Stimulated activated CD8-positive, alpha-beta memory T cell treated with anti-CD3 and anti-CD28 coated beads, Interleukin-12 subunit alpha, Interleukin-12 subunit beta, amount 100 ng/mL, for 1 hour (primary cell): ENCODE measurements at places on chromosomes 11 and 22.

DNA sequence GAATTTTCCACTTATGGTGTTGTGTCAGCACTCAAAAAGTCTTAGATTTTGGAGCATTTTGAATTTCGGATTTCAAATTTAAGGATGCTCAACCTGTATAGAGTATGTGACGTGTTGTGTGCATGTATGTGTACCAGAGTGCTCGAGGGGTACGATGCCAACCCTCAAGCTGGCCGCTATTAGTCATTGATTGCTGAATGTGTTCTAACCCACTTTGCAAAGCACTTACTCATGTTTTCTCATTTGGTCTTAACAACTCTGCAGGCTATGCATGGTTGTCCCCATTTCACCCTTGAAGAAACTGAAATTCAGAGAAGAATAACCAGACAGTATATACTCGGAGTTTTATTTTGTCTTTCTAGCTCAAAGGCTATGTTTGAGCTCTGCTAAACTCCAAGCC is 196.4 kb upstream of the TENM4 start:
- DNase-seq, result no peak

DNA sequence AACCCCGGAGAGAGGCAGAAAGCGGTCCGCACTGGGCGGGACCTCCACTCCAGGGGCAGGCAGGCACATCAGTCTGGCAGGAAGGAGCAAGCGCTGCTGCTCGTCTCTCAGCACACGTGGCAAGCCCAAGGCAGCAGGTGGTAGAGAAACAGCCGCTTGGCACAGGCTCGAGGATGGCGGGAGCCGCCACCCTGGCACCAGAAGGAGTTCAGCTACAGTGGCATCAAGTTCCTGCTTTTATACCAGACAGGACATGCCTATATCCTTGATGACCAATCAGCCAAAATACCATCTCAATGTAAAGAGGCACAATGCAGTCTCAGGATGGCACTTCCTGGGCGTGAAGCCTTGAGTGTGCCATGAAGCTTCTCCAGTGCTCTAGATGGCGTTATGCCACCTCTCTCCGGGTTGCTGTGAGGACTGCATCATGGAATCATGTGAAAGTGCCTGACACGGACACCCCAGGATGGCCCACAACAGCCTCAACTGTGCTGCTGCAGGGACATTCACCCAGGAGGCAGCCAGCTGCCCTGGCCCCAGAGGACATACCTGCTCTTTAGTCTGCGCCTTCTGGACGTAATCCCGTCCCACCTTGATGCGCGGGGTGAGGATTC is 64.8 kb downstream of the APOL1 start:
- DNase-seq, result no peak

DNA sequence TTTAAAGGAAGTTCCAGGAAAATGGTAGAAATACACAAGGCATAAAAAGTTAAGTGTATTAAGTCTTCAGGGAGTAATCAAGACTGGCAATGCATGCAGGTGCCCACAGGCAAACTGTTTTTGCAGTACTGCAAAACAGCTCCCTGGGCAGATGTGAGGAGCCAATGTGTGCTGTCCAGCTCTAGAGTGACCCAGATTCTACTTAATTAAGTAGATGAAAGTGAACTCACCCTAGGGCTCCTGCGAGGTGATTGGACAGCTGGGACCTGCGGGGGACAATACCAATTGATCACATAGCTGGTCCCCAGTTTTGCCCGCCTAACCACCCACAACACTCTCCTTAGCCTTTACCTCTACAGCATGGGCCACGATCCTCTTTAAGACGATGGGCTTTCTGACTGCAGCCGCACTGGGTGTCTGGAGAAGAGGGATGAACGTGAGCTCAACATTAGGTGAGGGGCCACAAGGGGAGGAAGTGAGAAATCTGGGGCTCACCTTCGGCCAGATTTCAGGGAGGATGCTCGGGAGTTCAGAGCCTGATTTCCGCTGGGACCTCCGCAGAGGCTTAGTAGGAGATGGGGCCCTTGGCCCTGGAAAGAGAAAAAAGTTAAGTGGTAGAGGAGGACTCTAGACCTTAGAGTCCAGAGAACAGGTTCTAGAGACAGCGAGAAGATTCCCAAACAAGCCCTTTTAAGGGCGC is 556 bp downstream of the CDCA5 start:
- no peak for DNase-seq

- DNase-seq, result no peak
Measured at GRCh38 chr11:126578021-126578420, 222.5 kb downstream of the ST3GAL4 start.

DNA sequence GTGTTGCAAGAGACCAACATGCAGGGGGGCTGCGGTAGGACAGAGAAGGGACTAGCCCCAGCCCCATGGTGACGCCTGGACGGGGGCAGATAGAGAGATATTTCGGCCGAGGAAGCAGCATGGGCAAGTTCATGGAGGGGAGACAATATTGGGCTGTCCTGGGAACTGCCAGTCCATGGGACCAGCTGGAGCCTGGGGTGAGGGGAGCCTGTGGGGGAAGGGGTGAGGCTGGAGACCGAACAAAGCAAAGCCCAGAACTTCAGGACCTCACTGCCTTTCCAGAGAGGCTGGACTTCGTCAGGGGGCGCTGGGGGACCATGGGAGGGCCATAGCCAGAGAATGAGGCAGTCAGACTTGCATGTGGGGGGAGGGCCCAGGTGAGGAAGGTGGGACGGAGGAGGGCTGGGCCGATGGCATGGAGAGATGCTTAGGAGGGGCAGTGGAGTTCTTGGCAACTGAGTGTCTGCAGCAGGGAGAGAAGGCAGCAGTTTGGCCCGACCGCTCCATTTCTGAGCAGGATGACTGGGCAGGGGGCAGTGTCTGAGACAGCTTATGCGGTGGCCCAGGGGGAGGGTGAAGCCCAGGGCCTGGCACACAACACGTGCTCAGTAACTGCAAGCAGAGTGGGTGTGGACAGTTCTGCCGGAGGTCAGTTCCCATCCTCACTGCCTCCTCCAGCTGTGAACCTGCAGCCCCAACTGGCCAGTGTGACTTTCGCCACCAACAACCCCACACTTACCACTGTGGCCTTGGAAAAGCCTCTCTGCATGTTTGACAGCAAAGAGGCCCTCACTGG is 712 bp downstream of the UPK3A start:
- DNase-seq, result no peak

- no peak for DNase-seq
Measured at GRCh38 chr11:35516403-35516802, 9.0 kb downstream of the PAMR1 start.

- DNase-seq, result no peak
Measured at GRCh38 chr22:27220339-27220738, 563.0 kb downstream of the MIAT start.

DNA sequence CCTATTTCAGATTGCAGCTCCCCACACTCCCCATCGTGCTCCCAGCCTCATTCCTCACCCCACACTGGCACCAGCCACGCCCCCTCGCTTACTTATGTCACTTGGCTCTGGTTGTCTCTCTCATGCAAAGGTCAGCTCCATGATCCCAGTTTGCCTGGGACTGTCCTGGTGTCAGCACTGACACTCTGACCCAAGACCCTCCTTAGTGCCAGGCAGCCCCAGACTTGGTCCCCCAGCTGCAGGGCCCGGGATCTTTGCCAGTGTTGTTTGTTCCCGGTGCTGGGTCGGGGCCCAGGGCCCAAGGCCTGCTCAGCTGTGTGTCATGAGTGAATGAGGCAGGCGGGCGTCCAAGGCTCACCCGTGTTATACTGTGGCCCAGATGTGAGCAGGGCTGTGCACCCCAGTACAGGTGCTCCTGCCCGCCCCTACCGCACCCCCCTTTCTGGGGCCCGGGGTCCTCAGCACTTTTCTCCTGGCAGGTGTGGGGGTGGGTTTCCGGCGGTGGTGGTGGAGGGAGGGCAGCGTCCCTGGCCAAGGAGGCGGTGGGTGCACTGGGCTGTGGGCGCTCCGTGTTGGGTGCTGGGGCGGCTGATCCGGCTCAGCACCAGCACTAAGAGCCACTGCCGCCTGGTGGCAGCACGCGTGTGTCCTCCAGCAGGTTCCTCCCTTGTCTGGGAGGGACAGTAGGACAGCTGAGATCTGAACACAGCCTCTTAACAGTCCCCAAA is 19.5 kb downstream of the IL17REL start:
- peak; percentile 61 for DNase-seq

DNA sequence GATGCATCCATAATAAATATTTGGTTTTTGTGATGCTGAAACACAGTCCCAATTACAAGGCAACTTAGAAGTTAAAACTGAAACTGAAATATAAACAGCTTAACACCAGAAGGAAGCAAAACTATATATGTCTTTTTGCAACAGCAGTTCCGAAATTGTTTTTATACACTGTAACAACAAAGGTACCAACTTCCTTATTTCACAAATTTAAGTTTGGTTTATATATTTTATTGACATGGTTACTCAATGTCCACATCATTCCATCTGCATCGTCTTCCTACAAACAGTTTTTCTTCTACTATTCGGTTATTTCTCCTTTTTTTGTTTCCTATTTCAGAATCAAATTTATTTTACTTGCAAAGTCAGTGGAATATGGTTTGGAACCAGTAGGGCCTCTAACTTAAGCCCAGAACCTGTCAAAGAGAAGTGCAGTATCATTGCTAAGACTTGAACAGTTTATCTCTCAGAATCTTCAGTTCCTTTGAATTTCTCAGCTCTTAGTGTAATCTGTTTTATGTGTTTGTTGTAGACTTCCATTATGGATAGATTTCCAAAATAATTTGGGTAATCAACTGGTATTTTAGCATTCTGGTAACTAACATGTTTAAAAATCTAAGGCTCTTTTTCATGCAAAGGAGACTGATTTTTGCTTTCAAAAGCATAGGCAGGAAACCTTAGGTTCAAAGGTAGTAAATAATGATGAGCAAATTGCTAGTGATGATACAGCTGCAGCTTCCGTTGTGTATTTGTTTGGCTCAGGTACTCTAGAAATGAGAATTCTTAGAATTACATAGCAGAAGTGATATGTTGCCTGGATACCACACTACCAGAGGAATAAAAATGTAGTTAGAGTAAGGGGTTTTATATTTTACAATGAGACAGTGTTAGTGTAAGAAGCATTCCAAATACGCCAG is 8.2 kb upstream of the HSPA8 start:
- no peak for DNase-seq

- DNase-seq, result no peak
Measured at GRCh38 chr22:38221908-38222796, 20.4 kb downstream of the MAFF start.

GRCh38 chr11:100969008-100969407 is 160.6 kb downstream of the PGR start:
- DNase-seq, result no peak

- DNase-seq, result no peak
Measured at GRCh38 chr11:123258877-123259276, 63.8 kb upstream of the CLMP start.

- DNase-seq, result no peak
Measured at GRCh38 chr22:36258701-36259614, 6.0 kb downstream of the APOL1 start.

- no peak for DNase-seq
Measured at GRCh38 chr11:83918476-83918875, 632.3 kb upstream of the CCDC90B start.

DNA sequence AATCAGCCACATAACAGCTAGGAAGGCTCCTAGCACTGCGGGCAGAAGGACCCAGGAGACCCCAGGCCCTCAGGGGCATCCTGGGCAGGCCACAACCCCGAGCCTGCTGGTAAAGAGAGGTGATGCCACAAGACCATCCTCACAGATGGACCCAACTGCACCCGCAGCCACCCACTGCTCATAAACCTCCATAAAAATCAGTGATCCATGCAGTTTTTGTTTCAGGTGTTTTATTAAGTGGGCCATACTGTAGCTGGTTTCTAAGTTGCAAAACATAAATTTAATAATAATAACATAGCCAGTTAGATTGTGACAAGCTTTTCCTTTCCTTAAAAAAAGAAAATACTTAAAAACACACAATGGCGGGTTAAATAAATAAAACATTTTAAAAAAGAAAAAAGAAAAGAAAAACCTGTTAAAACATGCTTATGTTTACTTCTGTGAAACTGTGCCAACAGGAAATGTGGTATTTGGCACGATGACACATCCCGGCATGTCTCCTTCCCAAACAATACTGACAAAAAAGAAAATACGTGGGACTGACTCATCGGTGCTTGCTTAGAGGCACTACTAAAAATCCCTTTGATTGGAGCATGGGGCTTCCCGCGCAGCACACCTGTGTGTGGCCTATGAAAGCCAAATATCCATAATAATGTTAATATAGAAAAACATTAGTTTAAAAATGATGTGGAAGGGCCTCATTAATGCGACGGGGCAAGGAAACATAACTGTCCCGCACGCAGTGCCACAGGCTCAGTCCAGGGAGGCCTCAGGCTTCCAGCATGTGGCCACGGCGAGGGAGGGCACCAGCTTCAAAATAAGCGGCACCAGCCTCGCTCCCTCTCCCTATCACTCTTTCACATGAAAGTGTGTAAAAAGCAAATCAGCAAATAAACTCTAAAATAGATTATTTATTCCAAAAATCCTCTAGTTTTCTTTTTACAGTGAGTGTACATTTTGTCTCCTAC is 47.5 kb upstream of the SCUBE2 start:
- DNase-seq, result no peak

DNA sequence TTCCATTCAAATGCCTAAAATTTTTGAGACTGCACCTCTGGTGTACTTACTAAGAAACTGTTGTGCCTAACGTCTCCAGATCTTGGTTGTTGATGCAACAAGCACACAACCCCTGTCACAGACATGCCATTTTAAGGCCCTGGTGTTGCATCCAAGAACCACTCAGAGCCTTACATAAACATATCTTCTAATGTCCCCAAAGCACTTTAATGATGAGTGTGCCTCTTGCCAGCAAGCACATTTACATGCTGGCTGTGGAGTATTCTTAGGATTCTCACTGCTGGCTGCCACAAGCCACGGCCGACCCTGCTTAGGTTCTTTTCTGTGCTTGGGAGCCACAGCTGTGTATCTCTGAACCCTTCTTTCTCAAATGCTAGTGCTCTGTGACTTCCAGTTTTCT is 201.4 kb downstream of the ADAMTS15 start:
- no peak for DNase-seq

- no peak for DNase-seq
Measured at GRCh38 chr11:57275582-57275981, 38.5 kb upstream of the APLNR start.

DNA sequence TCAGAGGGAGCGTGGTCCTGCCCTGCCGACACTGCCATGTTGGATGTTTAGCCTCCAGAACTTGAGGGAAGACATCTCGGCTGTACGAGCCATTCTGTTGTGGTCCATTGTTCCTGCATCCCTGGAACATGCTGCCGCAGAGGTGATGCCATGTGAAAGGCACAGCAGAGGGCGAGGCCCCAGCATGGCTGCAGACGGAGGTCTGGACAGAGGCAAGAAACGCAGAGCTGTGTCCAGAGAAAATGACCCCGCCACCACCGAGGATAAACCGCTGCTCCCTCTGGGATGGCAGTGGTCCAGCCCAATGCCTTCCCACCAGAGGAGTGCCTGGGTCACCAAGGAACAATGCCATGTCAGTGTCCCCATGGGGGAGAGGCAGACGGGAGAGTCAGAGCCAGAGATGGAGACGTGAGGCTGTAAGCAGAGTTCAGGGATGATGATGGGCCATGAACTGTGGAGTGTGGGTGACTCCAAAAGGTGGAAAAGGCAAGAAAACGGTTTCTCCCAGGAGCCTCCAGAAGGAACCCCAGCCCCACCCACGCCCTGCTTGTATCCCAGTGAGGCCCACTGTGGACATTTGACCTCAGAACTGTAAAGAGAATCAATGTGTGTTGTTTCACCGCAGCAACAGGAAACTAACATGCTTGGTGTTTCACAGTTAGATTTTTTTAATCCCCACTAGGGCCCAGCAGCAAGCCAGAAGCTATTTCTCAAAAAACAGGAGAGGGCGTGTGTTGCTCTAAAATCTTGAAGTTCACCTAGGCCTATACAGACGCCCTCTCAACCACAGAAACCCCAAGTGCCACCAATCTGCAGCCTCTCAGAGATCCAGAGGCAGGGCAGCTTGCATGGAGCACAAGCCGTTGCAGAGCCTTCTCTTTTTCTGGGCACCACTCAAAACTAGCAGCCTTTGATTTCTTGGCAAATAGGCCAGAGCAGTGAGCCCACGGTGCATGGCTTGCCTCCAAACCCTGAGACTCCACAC is 1422.9 kb downstream of the TBC1D22A start:
- no peak for DNase-seq
